ENCODE measurements at places on chromosomes 12 and 14. TPM values are rescaled to one million over a fixed set of nuclear protein-coding genes. Genes with fewer than 3 reads are reported as not detected.
A peak's percentile ranks its signal among the peaks of the same experiment; 100 is the strongest.

Gene CBLN3
- 1.3 TPM for total RNA-seq

- no peak overlapping the region for H3K4me3 ChIP-seq
- no peak overlapping the region for H3K27ac ChIP-seq
- no peaks in the 10 kb centered on the region for H3K4me1 ChIP-seq
- no peak for DNase-seq
- no peaks in the 10 kb centered on the region for H3K36me3 ChIP-seq
Observed at GRCh38 chr14:32286602-32287001, 42.5 kb upstream of the AKAP6 start.

GRCh38 chr12:132144115-132144809, at the start of the genes DDX51 and NOC4L:
TSS of gene DDX51 (minus strand) at chr12:132144319. CDS start at chr12:132144296, 23 bp downstream.
TSS of gene NOC4L (plus strand) at chr12:132144457. CDS start at chr12:132144489, 32 bp downstream.
- DNase-seq = peak; percentile 94
- H3K4me1 ChIP-seq = peaks cover 23% of the 10 kb centered on the region
- H3K4me3 ChIP-seq = peak within 1 kb of the TSS; percentile 96
- H3K27ac ChIP-seq = peak within 1 kb of the TSS; percentile 82
- H3K36me3 ChIP-seq = peaks cover 18% of the 10 kb centered on the region
- H3K27me3 ChIP-seq = no peaks in the 10 kb centered on the region

Gene SPIC
- 0.88 TPM for total RNA-seq

Gene SYCP3
- not detected for total RNA-seq

Measured in heart right ventricle (tissue), 16 donors.